ENCODE measurements at places on chromosomes 2 and 18. TPM values are rescaled to one million over a fixed set of nuclear protein-coding genes. Genes with fewer than 3 reads are reported as not detected.

ACMSD gene
- total RNA-seq = not detected

IL18R1 gene
- 1.9 TPM for total RNA-seq

COLEC11 gene
- total RNA-seq = 2.3 TPM

CD8B2 gene
- total RNA-seq = not detected

CRYGD gene
- total RNA-seq = not detected

LMAN2L gene
- total RNA-seq = 20.4 TPM

LRATD1 gene
- 3.2 TPM for total RNA-seq

CYTIP gene
- 1.5 TPM for total RNA-seq

CAVIN2 gene
- total RNA-seq = 50.3 TPM

DTNA gene
- total RNA-seq = 164 TPM

ITGB6 gene
- 0.43 TPM for total RNA-seq

SLC40A1 gene
- total RNA-seq = 109 TPM

Measured in heart left ventricle (tissue), 16 donors.